ENCODE measurements at places on chromosomes 7 and 10.

DNA sequence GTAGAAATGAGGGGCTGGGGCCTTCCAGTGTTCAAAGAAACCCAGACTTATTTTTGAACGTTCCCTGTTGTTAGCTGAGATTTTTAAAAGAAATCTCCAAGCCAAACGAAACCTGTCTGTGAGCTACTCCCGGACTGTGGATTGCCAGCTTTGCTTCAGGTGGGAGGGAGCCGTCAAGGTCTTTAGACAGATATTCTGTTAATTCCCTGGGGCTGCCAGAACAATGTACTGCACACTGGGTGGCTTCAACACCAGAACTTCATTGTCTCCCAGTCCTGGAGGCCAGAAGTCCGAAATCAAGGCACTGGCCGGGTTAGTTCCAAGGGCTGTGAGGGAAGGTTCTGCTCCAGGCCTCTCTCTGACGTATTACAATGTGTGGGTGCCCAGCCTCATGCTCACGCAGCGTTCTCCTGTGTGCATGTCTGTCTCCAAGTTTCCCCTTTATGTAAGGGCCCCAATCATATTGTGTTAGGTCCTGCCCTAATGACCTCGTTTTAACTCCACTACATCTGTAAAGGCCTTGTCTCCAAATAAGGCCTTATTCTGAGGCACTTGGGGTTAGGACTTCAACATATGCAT, 60.0 kb upstream of the GJD4 start:
- DNase-seq: no peak

- no peak for DNase-seq
Observed at GRCh38 chr10:113552701-113553100, at the start of gene HABP2. TSS of gene HABP2 (plus strand) at chr10:113553053. CDS start at chr10:113553122, 69 bp downstream.

GRCh38 chr7:95318501-95319100, 5.7 kb downstream of the PON1 start:
- DNase-seq: no peak

GRCh38 chr7:47044625-47045024, 537.3 kb downstream of the TNS3 start:
- DNase-seq: no peak

DNA sequence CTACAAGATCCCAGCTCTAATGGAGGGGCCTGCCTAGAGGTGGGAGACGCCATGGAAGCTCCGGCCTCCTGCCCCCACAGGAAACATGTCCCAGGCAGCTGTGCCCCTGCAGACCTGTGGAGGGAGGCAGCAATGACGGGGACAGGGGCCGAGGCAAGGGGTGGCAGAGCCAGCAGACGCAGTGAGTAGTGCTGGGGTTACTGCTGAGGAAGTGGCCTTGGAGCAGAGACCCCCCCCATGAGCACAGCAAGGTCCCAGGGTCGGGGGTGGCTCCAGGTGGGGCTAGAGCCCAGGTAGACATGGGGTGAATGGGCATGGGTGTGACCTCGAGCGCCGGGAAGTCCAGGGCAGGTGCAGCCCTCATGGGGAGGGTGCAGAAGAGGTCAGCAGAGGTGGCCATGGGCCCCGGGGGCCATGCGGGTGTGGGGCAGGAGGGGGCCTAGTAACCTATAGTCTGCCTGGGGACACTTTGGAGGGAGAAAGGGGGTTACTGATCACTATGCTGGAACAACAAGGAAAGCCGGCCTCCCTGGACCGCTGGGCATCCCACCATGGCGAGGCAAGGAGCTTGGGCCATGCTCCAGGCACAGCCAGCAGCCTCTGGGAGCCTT, 45.5 kb downstream of the JAKMIP3 start:
- no peak for DNase-seq

DNA sequence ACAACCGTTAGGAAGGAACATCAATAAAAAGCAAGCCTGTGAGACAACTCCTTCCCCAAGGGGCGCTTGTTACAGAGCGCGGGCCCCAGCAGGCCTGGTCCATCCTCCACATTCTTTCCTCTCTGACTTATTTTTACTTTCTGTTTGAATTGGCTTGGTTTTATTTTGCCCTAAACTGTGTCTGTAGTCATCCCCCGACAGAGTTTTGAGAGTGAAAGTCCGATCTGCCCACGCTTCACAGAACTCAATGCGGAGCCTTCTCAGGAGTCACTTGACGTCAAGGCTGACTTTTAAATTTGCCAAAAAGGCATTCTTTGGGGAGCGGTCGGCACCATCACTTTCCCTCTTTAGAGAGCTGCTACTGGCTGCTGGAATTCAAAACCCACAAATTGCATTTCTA, 150.1 kb upstream of the KLF6 start:
- DNase-seq: peak; percentile 87

DNA sequence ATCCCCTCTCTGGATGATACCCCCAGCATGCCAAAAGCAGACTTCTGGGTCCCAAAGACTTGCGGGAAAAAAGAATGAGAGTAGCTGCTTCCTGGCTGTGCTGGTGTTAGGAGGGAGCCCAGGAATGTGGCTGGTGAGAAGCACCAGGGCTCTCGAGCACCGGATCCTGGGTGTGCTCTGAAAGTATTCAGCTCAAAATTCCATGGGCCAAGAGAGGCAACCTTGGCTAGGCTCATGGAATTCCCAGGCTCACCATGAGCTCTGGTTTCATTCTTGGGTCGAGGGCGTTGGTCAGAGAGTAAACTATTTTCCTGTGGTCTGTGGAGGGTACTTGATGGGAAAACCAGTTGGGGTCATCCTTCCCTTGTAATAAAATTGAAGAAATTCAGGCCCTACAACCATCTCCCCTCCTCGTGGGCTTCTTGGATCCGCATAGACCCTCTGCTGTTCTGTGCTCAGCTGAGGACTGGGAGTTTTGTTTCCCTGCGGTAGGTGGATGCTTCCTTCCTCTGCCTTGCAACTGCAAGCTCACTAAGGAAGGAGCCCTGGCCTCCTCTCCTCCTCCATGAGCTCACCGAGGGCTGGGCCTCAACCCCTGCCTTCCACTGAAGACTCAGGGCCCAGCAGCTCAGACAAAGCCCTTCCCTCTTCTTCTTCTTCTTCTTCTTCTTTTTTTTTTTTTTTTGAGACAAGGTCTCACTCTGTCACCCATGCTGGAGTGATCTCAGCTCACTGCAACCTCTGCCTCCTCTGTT, 34.5 kb upstream of the AQP1 start:
- no peak for DNase-seq

DNA sequence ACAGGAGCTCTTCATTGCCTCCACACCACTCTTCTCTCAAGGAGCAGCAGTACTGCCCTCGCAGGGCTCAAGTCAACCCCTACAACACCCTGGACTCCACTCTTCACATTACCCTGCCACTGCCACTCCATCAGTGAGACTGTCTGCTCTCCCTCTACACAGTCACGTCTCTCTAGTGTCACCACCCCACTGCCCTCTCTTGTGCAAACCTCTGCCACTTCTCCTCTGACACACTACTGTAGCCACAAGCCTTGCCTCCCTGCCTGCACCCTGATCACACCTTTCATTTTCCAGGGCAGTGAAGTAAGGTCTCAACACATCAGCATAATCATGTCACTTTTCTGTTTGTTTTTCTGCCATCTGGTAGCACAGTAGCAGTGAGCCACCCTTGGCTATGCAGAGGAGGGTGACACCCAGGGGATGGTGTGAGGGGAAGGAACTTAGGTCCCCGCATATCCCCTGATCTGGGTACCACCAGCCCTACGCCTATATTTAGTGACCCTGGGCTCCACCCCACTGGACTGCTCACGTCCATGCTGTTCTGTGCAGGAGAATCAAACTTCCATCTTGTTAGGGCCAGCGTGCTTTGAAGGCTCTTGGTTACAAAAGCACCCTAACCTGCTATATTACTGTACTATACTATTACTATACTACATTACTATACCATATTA, 1.6 kb downstream of the C10orf143 start:
- peak; percentile 43 for DNase-seq

DNA sequence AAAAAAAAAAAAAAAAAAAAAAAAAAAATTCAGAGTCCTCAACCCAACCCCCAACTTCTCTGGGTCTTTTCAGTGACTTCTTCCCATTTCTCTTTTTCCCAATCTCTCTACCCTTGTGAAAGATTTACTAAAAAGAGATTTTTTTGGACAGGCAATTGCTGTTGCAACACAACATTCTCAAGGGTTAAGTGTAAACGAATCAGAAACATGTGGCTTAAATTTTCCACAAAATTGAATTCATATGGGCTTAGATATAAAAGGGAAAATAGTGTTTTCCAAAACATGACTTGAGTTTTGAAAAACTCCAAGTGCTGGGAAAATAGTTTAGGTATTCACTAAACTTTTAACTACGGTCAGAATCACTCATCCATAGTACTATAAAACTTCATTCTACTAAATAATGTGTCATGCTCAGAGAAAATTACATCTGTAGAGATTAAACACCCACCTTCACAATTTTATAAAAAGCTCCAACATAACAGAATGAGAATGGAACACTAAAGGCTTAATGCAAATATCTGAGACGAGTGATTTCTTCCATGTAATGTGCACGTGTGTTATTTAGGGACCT, 643.1 kb downstream of the PARD3 start:
- no peak for DNase-seq

DNA sequence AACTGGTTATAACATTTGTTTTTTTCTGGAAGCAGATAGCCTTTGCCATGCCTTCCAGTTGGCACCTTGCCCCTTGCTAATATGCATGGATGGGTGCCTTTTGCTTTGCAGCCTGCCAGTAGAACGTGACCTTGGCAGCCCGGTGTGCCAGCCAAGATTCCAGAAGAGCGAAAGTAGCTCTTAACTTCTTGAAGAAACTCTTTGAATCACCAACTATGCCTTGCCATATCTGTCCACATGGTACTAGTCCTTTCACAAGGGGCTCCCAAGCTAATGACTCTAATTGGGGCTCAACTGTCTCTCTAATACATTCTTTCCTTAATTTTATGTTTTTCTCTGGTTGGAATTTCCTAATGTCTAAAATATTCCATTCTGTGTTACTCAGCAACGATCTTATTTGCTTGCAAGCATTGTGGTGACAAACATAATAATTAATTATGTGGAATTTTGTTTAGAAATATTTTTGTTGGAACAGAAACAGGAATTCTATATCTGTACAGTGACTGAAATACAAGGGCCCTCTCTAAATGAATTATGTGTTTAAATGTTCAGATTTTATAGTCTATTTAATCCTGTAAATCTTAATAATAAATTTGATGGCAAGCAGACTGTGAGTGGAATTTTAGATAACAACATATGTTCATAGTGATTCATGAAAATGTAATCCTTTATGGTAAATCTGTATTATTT, 45.8 kb downstream of the HDAC9 start:
- no peak for DNase-seq

- peak; percentile 20 for DNase-seq
Observed at GRCh38 chr10:87646935-87647334, 12.7 kb upstream of the PAPSS2 start.

DNA sequence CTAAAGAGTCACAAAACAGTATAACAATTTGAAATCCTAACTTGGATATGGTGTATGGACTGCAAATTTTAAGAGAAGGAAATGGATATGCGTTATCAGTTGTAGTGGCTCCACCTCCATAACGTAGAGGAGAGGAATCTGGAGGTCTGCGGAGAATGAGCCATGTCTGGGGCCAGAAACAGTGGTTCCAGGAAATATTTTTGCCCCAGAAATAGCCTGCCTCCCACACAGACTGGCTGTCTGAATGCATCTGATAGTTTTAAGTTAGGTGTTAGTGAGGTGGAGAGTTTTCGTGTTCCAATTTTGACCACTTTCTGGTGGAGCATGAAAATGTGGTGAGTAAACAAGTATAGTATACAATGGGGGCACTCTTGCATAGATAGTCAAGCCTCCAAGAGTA, 1.6 kb downstream of the PHTF2 start:
- DNase-seq: peak; percentile 17
